ENCODE measurements at places on chromosomes 16 and 17. TPM values are rescaled to one million over a fixed set of nuclear protein-coding genes. Genes with fewer than 3 reads are reported as not detected.

GRCh38 chr17:28470914-28471366 is 2.5 kb upstream of the SLC13A2 start:
- no peak for DNase-seq
- H3K4me3 ChIP-seq = no peak overlapping the region
- peaks cover 60% of the 10 kb centered on the region for H3K4me1 ChIP-seq
- H3K36me3 ChIP-seq = no peaks in the 10 kb centered on the region
- peak overlapping the region; percentile 68 for H3K27ac ChIP-seq

The HOXB9 gene
- not detected for total RNA-seq

The C1QBP gene
- 108 TPM for total RNA-seq

GRCh38 chr16:79053577-79053976 is 547.0 kb downstream of the MAF start:
- H3K27me3 ChIP-seq = no peaks in the 10 kb centered on the region
- no peak for DNase-seq
- no peak overlapping the region for H3K4me3 ChIP-seq
- no peaks in the 10 kb centered on the region for H3K36me3 ChIP-seq

DNA sequence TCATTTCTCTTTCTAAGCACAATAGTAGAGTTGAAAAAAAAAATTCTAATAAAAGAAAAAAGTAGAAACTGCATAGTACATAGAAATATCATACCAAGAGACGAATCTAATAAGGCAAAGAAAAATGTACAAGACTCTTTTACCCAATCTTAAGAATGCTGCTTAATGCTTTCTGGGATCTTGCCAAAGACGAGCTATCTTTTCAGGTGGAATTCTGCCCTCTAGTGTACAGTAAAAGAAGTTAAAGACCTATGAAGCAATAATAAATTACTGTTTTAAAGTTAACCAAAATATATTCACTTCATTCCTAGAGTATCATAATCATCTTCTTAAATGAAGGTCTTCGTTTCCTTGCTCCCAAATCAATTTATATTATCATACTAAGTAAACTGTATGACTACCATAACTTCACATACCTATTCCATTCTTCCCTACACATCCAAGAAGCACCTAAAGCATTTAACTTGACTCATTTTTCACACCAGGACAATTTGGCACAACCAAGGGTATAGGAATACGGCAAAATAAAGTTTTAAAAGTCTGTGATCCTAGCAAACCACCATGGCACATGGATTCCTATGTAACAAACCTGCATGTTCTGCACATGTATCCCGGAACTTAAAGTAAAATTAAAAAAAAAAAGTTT is 47.7 kb downstream of the CFDP1 start:
- no peaks in the 10 kb centered on the region for H3K27me3 ChIP-seq
- H3K4me3 ChIP-seq = no peak overlapping the region
- H3K36me3 ChIP-seq = peaks cover 3% of the 10 kb centered on the region
- no peak overlapping the region for H3K27ac ChIP-seq
- H3K4me1 ChIP-seq = peaks cover 1% of the 10 kb centered on the region
- DNase-seq = no peak

- H3K27me3 ChIP-seq = no peaks in the 10 kb centered on the region
- peaks cover 9% of the 10 kb centered on the region for H3K4me1 ChIP-seq
- no peak for DNase-seq
- H3K4me3 ChIP-seq = no peak overlapping the region
- peaks cover 12% of the 10 kb centered on the region for H3K36me3 ChIP-seq
Measured at GRCh38 chr16:81711657-81712319, 67.3 kb upstream of the PLCG2 start.

The ZNF624 gene
- total RNA-seq = 11.2 TPM

The SLC2A4 gene
- total RNA-seq = 2.0 TPM

GRCh38 chr16:57775661-57776469 is 26.4 kb downstream of the KIFC3 start:
- peak overlapping the region; percentile 15 for H3K27ac ChIP-seq
- peak; percentile 71 for DNase-seq
- H3K4me1 ChIP-seq = peaks cover 10% of the 10 kb centered on the region
- H3K4me3 ChIP-seq = no peak overlapping the region

GRCh38 chr17:11899537-11899942 is 97.7 kb downstream of the ZNF18 start:
- no peak for DNase-seq
- no peak overlapping the region for H3K27ac ChIP-seq
- no peaks in the 10 kb centered on the region for H3K36me3 ChIP-seq
- H3K27me3 ChIP-seq = peaks cover 10% of the 10 kb centered on the region

- peaks cover 29% of the 10 kb centered on the region for H3K36me3 ChIP-seq
- peaks cover 5% of the 10 kb centered on the region for H3K27me3 ChIP-seq
- H3K4me3 ChIP-seq = no peak overlapping the region
- H3K27ac ChIP-seq = no peak overlapping the region
- peaks cover 39% of the 10 kb centered on the region for H3K4me1 ChIP-seq
Measured at GRCh38 chr17:47980541-47980940, 9.6 kb downstream of the CDK5RAP3 start.

GRCh38 chr17:15740570-15741120 is 8.6 kb downstream of the TBC1D26 start:
- H3K36me3 ChIP-seq = no peaks in the 10 kb centered on the region
- H3K4me3 ChIP-seq = no peak overlapping the region
- H3K27me3 ChIP-seq = peaks cover 4% of the 10 kb centered on the region

- no peak overlapping the region for H3K27ac ChIP-seq
- DNase-seq = no peak
- H3K4me3 ChIP-seq = no peak overlapping the region
- peaks cover 18% of the 10 kb centered on the region for H3K27me3 ChIP-seq
- H3K36me3 ChIP-seq = no peaks in the 10 kb centered on the region
Measured at GRCh38 chr16:82016964-82017363, 5.7 kb upstream of the SDR42E1 start.

DNA sequence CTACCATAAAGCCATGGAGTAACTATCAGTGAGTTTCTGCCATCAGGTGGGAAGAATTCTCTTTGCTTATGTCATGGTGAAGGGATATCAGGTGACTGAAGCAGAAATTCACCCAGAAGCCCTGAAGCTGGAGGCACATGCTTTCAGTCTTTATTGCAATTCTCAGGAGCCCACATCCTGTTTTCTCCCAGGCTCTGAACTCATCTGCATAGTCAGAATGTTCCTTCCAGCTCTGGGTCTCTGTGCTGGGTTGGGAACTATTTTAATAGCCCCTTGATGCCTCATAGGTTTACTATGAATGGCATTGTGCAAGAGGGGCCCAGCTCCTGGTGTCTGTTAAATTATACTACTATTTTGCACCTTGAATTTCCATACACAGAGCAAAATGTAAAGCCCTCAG is 198.4 kb upstream of the SOX9 start:
- peaks cover 3% of the 10 kb centered on the region for H3K4me1 ChIP-seq
- no peak for DNase-seq
- no peaks in the 10 kb centered on the region for H3K36me3 ChIP-seq

The OTOP3 gene
- total RNA-seq = 0.67 TPM

GRCh38 chr16:27721531-27722181 is 171.7 kb downstream of the KATNIP start:
- peaks cover 19% of the 10 kb centered on the region for H3K36me3 ChIP-seq
- peaks cover 20% of the 10 kb centered on the region for H3K4me1 ChIP-seq
- peak overlapping the region; percentile 41 for H3K27ac ChIP-seq

DNA sequence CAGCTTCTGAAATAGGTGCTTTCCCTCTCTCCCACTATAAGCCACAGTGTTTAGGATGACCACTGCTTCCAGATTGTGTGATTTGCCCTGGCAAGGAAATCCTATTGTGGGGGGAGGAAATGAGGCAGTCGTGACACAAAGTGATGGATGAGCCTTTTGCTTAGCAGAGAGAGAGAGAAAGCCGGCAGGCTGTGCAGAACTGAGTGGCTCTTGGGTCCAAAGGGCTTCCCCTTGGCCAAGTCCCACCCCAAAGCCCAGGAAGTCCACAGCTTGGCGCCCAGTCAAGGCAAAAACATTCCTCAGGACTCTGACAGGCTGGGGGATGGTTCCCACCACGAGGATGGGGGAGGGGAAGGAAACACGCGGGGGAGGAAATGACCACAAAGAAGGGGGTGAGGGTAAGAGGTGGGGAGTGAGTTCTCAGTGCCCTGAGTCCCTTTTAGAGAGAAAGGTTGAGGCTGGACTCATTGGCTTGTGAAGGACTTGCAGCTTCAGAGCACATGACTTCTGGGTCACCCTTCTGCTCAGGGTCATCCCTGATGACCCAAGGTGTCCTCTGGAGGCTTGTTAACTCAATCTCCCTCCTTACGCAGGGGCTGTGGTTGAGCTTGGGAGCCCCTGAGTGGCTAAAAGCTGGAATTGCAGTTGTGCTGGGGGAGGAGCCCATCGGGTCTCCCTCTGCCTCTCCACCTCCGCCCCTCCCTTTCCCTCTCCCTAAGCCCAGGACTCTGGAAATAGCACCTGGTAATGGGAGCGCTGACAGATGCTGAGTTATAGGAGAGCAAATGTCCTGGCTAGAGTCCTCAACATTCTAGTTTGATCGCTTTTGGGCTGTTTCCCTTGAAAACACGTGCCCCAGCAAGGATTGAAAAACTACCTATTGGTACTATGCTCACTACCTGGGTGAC is 10.3 kb upstream of the MSL1 start:
- peaks cover 13% of the 10 kb centered on the region for H3K27me3 ChIP-seq
- peaks cover 66% of the 10 kb centered on the region for H3K4me1 ChIP-seq
- no peaks in the 10 kb centered on the region for H3K36me3 ChIP-seq
- H3K4me3 ChIP-seq = no peak overlapping the region

The CES1 gene
- total RNA-seq = not detected

The SP2 gene
- 18.6 TPM for total RNA-seq

- H3K36me3 ChIP-seq = peaks cover 13% of the 10 kb centered on the region
- H3K27me3 ChIP-seq = no peaks in the 10 kb centered on the region
- H3K4me3 ChIP-seq = no peak overlapping the region
- no peak for DNase-seq
- H3K4me1 ChIP-seq = no peaks in the 10 kb centered on the region
Measured at GRCh38 chr17:67666710-67667109, 51.0 kb upstream of the NOL11 start.

The CLEC18B gene
- 3.5 TPM for total RNA-seq

GRCh38 chr16:13892301-13892700 is 27.7 kb upstream of the ERCC4 start:
- no peaks in the 10 kb centered on the region for H3K27me3 ChIP-seq

The ACSF2 gene
- total RNA-seq = 72.6 TPM

- no peak for DNase-seq
- peaks cover 13% of the 10 kb centered on the region for H3K4me1 ChIP-seq
- H3K27me3 ChIP-seq = no peaks in the 10 kb centered on the region
Measured at GRCh38 chr16:75781683-75782343, 55.5 kb upstream of the CPHXL start.

DNA sequence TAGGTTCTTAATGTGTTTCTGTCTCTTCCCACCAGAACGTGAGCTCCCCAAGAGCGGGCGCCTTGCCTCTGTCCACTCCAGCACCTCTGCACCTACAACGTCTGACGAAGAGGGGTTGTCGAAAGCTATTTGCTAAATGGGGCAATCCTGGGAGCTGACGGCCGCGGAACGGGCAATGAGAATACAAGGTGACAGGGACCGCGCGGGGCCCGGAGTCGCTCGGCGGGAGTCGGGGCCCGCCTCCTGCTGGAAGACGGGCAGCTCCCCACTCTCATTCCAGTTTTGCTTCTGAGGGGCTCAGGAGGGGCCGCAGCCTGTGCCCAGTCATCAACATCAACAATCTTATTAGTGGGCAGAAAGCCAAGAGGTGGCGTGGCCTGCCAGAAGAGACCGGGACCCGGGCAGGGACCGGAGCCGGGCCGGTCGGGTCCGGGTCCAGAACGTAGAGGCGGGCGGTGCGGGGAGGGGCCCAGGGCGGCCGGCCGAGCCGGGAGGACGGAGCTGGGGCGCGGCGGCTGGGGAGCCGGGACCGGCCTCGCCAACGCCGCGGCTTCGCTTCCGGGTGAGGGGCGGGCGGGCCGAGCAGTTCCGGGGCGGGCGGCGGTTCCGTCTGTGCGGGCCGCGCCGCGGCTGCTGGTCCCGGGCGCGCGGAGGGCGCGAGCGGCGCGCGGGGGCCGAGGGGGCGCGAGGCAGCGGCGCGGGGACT is at the start of gene MOSMO:
Gene MOSMO (plus strand): TSS at position 603 of the 706 bp plus-strand sequence. CDS start 191 bp downstream, outside the sequence.
- peaks cover 14% of the 10 kb centered on the region for H3K4me1 ChIP-seq
- H3K36me3 ChIP-seq = no peaks in the 10 kb centered on the region
- peak within 1 kb of the TSS; percentile 41 for H3K27ac ChIP-seq

GRCh38 chr17:78242024-78242742 is 10.8 kb downstream of the TMEM235 start:
- peaks cover under 1% of the 10 kb centered on the region for H3K27me3 ChIP-seq
- no peaks in the 10 kb centered on the region for H3K4me1 ChIP-seq
- no peaks in the 10 kb centered on the region for H3K36me3 ChIP-seq
- H3K27ac ChIP-seq = no peak overlapping the region

DNA sequence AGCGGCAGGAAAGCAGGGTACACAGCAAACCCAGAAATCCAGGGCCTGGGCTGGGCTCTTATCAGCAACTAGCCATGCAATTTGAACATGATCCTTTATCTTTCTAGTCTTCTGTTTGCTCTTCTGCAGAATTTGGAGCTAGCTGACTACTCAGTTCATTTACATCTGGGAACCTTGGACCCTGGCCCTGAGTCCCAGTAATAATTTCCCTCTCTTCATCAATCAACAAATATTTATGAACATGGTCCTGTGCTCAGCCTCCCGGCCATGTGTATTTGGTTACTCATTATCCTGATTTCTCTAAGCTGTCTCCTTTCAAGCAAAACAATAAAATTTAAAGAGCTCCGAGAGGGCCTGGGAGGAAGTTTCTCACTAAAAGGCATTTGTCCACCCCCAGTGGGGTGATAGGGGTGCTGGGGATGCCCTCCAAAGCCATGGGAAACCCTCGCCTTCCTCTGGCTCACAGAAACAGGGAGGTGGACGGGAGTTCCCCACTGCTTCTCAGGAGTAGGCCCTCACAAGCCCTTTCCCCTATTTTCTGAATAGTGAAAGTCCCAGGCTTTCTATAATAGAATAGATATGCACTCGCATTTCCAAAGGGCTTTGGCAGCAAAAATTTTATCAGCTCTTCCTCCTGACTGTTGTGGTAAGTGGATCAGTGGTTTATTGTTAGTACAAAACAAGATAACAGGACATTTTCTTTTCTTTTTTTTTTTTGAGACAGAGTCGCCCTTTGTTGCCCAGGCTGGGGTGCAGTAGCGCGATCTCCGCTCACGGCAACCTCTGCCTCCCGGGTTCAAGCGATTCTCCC is 6.9 kb upstream of the WDR59 start:
- peak overlapping the region; percentile 94 for H3K27ac ChIP-seq
- DNase-seq = no peak
- no peaks in the 10 kb centered on the region for H3K27me3 ChIP-seq

- no peaks in the 10 kb centered on the region for H3K36me3 ChIP-seq
- peaks cover 32% of the 10 kb centered on the region for H3K27me3 ChIP-seq
- H3K4me1 ChIP-seq = peaks cover 14% of the 10 kb centered on the region
Measured at GRCh38 chr17:1916963-1917715, 87.3 kb downstream of the RPA1 start.

The SLC6A2 gene
- total RNA-seq = not detected

- H3K4me1 ChIP-seq = peaks cover 6% of the 10 kb centered on the region
- no peaks in the 10 kb centered on the region for H3K36me3 ChIP-seq
- no peak overlapping the region for H3K4me3 ChIP-seq
Measured at GRCh38 chr17:36690190-36690589, 88.8 kb downstream of the MRM1 start.

Measured in progenitor cell of endocrine pancreas (in vitro differentiated cells).